ENCODE measurements at places on chromosomes 5 and 9.

DNA sequence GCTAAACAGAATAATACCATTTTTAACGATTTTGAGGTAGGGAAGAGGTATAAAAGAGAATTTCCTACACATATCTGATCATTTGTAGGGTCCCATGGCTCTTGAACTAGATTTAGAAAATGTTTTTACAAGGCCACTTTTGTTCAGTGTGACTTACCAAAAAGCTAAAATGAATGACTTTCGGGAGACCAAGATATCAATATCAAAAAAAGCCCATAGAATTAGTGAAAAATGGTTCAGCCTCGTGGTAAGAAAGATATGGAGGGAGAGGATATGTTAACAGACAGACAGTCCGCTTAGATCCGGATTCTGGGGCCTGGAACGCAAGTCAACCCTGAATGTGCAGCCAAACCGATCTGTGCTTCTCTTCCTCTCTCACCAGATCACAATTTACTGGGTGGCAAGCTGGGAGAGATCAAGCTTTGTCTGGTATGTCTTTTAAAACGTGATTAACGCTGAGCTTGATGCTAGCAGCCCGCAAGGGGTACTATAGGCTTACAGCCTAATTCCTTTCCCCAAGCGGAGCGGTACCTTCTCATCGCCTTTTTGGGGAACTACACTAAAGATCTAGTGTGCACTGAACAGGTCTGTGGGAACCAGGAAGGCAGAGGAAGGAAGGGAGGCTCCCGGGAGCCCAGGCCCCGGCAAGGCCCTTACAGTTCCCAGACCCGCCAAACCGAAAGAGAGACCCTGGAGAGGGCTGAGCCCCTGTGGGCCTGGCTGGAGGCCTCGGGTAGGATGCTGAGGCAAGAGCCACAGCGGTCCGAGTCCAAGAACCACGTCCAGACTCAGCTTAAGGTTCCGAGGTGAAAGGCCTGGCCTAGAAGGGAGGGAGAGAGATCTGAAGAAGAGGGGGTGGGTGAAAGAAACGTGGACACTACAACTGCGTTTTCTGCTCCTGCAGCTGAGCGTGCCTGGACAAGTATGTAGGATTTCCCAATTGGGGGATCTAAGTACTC lies 2.9 kb downstream of the NR2F1-AS1 start:
- DNase-seq: no peak

- no peak for DNase-seq
Observed at GRCh38 chr5:59180515-59180914, 597.6 kb downstream of the RAB3C start.

DNA sequence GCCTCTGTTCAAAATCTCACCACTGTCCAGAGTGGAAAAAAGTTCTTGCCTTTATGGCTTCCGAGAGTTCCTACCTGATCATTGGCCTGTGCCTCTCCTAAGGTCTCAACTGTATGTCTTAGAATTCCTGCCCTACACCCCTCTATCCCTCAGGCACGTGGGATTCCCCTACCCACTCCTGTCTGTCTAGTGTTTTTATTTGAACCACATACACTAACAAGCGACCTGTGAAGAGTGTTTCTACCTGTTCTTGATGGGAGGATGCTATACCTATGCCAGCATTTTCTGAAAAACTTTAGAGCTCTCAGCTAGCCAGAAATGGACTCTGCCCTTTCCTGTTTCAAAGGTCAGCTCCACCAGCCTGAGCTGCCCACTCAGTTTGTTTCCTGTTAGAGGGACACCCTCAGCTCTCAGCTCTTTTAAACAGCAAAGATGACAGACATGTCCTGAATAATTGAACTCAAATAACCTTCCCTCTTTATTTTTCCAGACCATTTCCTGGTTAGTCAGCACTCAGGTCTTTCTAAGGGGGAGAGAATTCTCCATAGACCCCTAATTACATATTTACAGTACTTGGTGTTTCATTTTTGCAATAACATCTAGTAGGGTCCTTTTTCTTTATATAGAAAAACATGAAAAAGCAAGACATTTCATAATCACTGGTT lies 214.8 kb downstream of the AOPEP start:
- no peak for DNase-seq

- DNase-seq: no peak
Observed at GRCh38 chr5:100846772-100847171, 56.3 kb downstream of the ST8SIA4 start.

- DNase-seq: no peak
Observed at GRCh38 chr5:158154226-158155005, 295.5 kb upstream of the CLINT1 start.

DNA sequence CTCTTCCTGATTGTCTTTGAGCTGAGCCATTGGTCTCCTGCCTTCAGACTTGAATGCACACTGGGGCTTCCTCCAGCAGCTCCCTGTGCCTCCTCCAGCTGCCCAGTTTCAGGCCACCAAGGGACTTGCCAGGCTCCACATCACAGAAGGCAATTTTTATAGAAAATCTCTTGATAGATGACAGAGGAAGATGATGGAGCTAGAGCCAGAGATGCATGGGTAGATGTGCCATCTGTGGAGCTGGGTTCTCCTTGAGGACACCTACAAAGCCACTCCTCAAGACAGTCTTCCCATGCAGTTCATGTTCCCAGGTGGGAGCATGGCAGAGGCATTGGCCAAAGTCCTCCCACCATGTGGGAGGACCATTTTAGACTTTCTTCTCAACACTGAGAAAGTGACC lies 239.6 kb upstream of the IRX1 start:
- no peak for DNase-seq

GRCh38 chr9:2928411-2928810 lies 84.5 kb upstream of the PUM3 start:
- DNase-seq: no peak
